Activated naive CD8-positive, alpha-beta T cell treated with anti-CD3 and anti-CD28 coated beads, Interleukin-2, amount 50 U/mL, for 16 hours (primary cell): ENCODE measurements at places on chromosomes 4 and X.
A peak's percentile ranks its signal among the peaks of the same experiment; 100 is the strongest.

- DNase-seq: no peak
Measured at GRCh38 chrX:105662248-105662647, 160.1 kb upstream of the NRK start.

DNA sequence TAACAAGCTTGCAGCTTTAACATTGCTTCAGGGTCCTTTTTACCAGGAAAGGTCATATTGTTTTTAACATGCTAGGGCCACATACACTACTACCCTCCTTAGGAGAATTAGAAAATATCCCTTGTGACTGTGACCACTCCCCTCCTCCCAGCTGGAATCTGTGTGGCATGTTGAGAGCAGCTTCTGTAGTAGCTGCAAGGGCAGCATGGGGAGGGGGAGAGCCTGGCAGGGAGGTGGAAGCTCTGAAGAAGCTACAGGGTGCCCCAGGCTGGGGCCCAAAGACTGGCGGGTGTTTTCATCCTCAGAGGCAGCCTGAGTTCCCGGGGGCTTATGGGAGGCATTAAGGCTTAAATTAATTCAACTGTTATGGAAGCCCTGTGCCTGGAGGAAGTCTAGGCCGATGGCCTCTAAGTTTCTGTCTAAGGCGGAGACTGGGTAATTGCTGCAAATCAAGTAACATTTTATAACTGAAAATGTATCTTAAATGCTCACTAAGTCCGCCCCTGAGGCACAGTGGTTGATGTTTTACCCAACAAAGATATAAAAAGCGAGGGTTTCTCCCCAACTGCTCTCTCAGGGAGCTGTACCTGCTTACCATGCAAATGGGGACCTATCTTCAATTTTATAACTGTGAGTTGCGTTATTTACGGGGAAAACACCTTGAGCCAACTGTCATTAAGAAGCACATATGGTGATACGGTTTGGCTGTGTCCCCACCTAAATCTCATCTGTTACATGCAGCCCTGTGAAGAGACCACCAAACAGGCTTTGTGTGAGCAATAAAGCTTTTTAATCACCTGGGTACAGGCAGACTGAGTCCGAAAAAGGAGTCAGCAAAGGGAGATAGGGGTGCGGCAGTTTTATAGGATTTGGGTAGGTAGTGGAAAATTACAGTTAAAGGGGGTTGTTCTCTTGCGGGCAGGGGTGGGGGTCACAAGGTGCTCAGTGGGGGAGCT is 37.4 kb upstream of the STS start:
- DNase-seq: no peak

- DNase-seq: peak; percentile 15
Measured at GRCh38 chr4:41216294-41217019, 2.1 kb upstream of the APBB2 start.

DNA sequence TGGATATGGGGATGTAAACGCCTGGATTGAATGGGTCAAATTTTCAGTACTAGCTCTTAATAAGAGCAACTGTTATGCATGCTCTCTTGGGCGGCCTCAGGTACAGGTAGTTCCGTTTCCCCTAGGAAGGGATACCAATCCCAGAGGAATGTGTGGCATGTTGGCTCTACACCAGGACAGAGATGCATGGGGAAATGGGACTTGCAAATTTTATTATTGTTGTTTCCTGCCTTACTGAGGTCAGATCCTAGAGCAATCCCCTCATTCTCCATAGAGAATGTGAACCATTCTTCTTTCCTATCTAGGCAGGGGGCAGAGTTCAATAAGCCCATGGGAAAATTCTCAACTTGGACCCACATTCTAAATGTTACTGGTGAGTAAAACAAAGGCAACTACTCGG is 361.8 kb upstream of the FGF16 start:
- no peak for DNase-seq

GRCh38 chrX:132876523-132877338 is 81.7 kb downstream of the HS6ST2 start:
- DNase-seq: no peak

DNA sequence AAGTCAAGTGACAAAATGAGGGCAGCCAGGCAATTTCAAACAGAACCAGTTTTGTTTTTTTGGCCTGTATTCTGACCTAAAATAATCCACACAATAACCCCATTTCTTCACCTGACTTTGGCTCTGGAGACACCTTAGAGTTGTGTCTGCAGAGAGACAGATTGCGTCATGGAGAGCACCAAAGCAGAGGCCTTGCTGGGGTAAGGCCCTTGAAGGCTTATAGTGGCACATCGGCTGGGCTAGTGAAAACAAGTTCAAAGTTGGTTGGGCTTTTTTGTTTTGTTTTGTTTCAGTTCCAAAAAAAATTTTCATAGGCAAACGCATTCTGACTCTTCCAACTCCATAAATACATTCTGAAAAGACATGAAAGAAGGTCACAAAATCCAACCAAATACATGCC is 34.4 kb downstream of the PARM1 start:
- no peak for DNase-seq

DNA sequence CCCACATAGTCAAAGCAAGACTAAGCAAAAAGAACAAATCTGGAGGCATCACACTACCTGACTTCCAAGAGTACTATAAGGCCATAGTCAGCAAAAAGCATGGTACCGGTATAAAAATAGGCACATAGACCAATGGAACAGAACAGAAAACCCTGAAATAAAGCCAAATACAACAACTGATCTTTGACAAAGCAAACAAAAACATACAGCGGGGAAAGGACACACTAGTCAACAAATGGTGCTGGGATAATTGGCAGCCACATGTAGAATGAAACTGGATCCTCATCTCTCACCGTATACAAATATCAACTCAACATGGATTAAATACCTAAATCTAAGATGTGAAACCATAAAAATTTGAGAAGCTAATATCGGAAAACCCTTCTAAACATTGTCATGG is 819.3 kb upstream of the FRG1 start:
- no peak for DNase-seq

GRCh38 chr4:38060829-38061431 is 100.7 kb downstream of the PTTG2 start:
- DNase-seq: no peak

- DNase-seq: no peak
Measured at GRCh38 chr4:23237771-23238170, 545.0 kb downstream of the GBA3 start.

- no peak for DNase-seq
Measured at GRCh38 chr4:121656269-121656641, 40.5 kb downstream of the ANXA5 start.
